ENCODE measurements at places on chromosomes 3 and 15.

DNA sequence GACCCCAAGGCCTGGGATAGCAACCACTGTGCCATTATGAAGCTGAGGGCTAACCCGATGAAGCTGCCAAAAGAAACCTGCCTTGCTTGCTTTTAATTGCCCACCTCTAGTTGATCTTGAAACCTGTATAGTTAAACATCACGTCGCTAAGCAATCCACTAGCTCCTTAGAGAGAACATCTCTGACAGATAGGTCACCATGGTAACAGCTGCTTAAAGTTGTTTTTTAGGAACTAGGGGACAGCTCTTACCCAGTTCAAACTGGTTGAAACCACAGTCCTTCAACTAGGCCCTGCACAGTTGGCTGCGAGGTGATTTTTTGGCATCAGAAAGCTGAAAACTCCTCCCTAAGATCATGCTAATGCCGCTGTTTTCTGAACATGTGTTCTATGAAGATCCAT lies 135.7 kb downstream of the EBLN2 start:
- no peak for DNase-seq

GRCh38 chr3:169227911-169228310 lies 435.6 kb downstream of the MECOM start:
- DNase-seq = no peak

DNA sequence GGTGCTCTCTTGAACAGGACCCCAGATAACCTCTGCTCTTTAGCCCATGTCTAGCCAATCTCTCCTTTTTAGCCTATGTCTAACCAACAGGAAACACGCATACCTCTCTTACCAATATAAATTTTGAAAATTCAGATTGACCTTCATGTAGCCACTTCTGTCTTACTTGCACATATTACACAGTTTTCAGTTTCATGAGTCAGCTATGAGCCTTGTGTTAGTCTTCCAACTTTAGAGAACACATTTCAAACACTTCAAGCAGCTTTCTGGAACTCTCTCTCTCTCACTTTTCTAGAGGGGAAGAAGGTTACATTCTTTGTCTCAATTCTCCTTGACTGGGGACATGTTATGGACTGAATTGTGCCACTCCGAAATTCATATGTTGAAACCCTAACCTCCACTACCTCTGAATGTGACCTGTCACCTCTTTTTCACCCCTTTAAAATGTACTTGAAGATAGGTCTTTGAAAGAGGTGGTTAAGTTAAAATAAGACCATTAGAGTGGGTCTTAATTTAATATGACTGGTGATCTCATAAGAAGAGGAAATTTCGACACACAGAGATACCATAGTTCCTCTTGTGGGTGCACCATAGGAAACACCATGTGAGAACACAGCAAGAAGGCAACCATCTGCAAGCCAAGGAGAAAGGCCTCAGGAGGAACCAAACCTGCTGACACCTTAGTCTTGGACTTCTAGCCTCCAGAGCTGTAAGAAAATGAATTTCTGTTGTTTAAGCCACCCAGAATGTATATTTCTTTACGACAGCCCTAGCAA lies 480.3 kb upstream of the ALCAM start:
- DNase-seq = no peak

DNA sequence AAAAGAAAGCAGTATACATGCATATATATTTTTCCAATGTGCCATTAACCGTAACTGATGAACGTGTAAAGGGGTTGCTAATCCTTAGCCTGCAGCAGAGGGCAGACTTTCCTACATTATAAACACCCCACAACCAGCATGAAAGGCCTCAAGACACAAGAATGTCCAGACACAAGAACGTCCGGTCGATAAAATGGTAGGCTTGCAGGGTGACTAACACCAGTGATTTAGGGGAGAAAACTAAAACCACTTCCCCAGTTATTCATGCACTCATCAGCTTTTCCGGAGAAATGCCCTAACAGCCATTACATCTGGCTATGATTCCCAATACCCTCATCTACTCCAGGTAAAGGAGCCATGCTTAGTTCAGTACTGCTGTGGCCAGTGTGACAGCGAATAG lies 57.4 kb downstream of the LRTM1 start:
- no peak for DNase-seq

DNA sequence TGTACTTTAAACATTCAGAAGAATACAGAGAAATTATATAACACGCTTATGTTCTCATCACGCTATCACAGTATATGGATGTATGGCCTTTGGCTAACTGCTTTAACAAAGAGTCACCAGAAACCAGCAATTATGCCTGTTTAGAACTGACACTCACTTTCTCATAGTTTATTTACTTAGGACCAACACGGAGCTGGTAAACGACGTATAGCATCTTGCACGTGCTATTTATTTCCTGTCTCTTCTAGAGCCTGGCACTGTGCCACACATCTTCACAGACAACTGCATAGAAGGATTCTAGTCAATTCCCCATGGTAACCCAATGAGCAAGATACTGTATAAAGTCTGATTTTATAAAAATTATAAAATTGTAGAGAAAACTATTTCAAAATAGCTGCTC lies 43.6 kb downstream of the TBC1D2B start:
- DNase-seq = no peak

DNA sequence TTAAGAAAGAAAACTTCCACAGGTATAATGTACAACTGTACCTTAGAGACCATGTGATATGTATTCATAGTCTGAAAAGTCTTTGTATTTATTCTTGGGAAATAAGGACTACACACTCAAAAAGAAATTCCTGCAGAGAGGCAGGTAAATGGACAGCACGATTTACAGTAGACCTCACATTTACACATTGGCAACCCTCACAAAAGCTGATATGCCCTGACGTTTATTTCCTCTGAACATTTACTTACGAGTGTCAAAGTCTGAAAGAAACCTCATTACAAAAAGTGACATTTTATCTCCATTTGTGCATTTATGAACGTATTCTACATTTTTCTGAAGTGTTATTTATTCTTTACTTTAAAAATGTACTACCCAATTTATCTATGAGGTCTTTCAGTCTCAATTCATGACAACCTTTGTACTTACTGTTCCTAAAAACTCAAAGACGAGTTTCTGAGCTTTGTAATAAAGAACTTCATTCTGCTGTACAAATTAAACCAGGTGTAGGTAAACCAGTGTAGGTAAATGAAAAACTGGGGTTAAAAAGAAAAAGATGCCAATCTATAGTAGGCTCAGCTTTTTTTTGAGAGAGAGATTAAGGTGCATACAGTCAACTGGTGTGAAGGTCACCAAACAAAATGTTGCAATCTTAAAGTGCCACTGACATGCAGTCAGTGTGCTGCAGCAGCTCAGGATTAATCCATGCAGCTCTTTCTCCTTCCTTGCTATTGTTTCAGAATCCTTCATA lies 44.3 kb downstream of the THRB start:
- no peak for DNase-seq

GRCh38 chr3:68880632-68881031 lies 51.7 kb downstream of the TAFA4 start:
- DNase-seq = no peak

Data from stimulated activated CD8-positive, alpha-beta memory T cell treated with anti-CD3 and anti-CD28 coated beads, Interleukin-7, amount 100 ng/mL, for 24 hours (primary cell).